ENCODE measurements at places on chromosomes 13 and 19. TPM values are rescaled to one million over a fixed set of nuclear protein-coding genes. Genes with fewer than 3 reads are reported as not detected.
A peak's percentile ranks its signal among the peaks of the same experiment; 100 is the strongest.

Gene KIR2DL3
- polyA plus RNA-seq, result not detected

Gene CILP2
- polyA plus RNA-seq, result 0.27 TPM

- no peak for DNase-seq
Observed at GRCh38 chr13:45422731-45423292, 4.6 kb upstream of the SLC25A30 start.

DNA sequence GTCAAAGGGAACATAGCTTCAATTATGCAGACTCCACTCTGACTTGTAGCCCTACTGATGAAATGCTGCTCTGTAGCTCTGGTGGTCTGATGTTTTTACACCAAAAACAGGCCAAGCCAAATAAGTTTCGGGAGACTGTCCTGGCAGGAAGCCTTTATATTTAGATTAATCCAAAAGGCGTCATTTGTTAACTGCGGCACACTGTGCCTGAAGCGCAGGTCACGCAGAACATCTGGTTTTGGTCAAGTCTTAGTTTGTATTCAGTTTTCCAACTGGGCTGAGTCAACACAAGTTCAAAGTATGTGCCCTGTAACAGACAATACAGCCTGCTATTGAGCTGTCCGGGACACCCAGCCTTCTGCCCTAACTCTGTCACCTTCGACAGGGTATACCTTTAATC, 154.6 kb upstream of the IPO5 start:
- peak; percentile 54 for DNase-seq

GRCh38 chr19:40747536-40747935, 2.7 kb downstream of the ACTMAP start:
- DNase-seq, result no peak

GRCh38 chr13:36385489-36385888, 39.3 kb upstream of the SPART start:
- no peak for DNase-seq

DNA sequence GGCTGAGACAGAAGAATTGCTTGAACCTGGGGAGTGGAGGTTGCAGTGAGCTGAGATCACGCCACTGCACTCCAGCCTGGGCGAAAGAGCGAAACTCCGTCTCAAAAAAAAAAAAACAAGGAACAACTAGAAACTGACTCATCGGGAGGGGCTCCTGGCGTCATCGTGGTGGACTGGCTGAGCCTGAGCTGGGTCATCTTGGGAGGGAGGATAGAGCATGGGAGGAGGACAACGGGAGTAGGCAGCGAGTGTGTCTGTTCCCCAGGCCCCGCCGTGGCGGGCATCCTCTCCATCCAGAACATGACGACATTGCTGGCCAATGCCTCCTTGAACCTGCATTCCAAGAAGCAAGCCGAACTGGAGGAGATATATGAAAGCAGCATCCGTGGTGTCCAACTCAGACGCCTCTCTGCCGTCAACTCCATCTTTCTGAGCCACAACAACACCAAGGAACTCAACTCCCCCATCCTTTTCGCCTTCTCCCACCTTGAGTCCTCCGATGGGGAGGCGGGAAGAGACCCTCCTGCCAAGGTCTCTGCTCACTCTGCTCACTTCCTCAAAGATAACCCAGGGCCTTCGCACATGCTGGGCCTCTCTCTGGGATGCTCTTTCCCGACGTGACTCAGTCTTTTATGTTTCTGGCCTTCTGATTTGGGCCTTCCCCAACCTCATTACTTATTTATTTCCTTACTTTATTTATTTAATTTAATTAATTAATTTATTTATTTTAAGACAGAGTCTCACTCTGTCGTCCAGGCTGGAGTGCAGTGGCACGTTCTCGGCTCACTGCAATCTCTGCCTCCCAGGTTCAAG, 16.6 kb downstream of the DDX39A start:
- DNase-seq, result no peak

DNA sequence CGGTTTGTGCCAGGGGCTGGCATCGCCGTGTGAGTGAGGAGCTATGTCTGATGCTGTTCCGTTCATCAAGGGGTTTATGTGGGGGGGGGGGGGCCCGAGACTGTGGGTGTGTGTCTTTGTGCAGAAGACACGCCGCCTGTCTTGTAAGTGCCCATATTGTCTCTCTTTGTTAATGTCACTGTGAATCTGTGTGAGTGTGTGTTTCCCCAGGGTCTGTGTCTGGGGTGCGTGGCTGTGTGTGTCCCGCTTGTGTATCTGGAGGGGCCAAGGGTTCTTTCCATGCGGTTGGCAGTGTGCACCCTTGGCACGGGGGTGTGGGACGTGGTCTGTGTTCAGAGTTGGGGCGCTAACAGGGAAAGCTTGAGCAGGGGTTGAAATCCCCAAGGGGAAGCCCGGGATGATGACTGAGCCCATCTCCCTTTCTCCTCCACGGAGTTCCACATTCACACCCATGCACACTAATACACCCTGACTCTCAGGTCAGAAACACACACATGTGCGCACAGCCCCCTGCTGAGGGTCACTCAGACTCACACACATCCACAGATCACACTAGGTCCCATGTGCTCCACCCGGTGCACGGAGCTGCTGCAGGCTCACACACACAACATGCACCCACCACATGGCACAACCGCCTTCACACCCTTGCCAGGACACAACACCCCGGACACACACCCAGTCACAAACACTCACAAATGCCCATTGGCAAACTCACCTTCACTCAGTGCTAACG, 1.8 kb downstream of the NCAN start:
- DNase-seq, result no peak

DNA sequence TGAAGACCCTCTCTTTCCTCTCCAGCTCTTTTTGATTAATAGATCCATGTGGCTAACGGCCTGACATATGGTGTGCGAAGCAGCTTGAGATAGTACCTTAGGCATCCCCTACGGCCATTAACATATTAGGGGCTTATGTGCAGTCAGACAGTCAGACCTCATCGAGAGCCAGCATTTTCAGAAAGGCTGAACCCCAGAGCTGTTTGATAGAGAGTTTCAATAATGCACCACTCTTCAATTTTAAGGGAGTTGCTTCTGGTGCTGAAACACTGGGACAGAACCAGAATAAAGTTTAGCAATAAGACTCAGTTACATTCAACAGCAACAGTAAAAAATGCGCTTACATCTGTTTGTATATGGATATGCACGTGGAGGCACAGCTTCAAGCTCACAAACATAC, 10.8 kb downstream of the POU4F1 start:
- DNase-seq, result no peak

Measured in renal pelvis (tissue), 12 donors.